Hematopoietic multipotent progenitor cell treated with erythropoietin and hydrocortisone succinate and interleukin-3 and kit ligand, for 15 days (in vitro differentiated cells): ENCODE measurements at places on chromosomes 2 and 18.

- DNase-seq: no peak
These were observed 1300.1 kb upstream of the ACVR2A start for GRCh38 chr2:146544701-146545100.

DNA sequence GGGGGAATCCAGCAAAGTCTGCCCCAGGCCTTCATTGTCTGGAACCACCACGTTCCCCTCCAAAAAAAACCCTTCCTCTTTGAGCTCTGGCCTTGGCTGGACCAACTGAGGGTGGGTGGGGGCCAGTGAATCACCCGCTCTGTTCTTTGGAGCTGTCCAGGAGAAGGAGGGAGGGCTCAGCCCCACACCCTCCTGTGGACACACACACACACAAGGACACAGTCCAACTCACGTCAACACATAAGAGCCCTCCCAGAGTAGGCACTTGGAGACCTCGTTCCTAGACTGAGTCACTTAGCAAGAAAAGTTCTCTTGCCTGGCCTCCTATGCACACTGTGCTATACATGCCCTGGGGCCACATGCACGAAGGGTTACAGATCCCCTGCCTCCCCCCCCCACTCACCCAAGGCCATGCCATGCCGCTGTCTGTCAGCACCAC lies 1.2 kb upstream of the TNS1 start:
- DNase-seq: no peak

DNA sequence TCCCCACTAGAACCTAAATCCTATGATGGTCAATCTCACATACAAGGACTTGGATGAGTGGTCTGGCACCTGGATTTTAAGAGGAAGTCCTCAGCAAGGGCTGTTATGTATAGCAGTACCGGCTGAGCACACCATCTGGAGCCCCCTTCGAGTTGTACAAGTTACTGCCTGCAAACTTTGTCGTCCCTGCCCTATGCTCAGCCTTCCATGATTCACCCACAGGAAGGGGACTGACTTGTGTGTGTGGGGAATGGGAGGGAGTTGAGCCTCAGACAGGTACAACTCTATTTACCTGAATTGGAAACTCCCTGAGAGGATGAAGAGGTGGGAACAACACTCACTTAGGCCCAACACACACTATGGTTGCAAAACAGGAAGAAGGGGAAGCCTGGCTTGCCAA lies 186.6 kb downstream of the MYO5B start:
- no peak for DNase-seq

DNA sequence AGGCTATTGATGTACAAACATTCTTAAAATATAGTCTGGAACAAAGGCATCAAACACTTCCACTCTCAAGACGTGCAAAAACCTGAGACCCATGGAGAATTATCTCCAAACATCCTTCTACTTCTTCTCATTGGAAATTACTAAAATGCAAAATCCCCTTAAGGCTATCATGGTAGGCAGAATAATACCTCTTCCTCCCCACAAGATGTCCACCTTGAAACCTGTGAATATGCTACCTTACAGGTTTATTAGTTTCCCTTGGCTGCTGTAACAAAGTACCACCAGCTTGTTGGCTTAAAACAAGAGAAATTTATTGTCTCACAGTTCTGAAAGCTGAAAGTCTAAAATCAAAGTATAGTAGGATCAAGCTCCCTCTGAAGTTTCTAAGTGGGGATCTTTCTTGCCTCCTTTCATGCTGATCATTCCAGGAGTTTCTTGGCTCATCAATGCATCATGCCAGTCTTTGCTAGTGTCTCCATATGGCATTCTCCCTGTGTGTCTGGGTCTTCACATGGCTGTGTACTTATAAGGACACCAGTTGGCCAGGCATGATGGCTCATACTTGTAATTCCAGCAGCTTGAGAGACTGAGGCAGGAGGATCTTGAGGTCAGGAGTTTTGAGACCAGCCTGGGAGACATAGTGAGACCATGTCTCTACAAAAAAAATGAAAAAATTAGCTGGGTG lies 163.7 kb upstream of the NCK2 start:
- DNase-seq: no peak

DNA sequence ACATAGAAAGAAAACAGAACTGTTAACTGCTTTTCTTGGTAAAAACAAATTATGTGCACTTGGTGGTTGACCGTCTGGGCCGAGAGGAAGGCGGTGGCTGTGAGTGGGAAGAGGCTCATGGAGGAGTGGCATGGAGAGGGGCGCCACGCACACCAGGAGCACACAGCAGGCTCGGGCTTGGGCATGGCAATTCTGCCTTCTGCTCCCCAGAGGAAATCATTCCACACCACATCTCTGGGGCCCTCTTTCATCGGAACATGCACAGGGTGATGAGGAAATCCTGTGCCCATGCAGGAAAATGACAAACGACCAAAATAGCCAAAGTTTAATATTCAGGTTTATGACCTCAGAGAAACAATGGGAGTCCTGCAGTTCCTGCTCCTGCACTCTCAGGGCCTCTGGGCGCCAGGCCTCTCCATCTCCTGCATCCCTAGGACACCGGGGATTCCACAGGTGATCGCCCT lies 26.4 kb downstream of the WDFY1 start:
- no peak for DNase-seq

GRCh38 chr2:18976168-18976961 lies 382.1 kb downstream of the OSR1 start:
- no peak for DNase-seq

GRCh38 chr2:54726940-54727339 lies 3.5 kb downstream of the EML6 start:
- DNase-seq: no peak

DNA sequence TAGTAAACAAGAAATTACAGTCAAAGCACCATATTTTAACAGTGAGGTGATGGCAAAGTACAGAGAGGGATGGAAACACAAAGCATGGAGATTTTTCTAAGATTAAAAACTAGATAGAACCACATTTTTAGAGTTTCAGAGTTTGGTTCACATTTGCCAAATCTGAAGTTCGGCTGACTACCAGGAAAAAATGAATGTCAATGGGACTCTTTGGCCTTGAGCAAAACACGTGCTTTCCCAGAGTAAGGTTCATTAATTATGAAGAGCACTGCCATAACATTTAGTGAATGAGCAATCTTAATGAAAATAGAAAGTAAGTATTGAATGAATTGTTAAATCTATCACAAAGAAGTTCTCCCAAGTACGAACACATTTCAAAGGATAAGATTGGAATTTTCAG lies 571.2 kb upstream of the VRK2 start:
- DNase-seq: no peak

GRCh38 chr2:20540587-20541293 lies 93.9 kb downstream of the RHOB start:
- no peak for DNase-seq

DNA sequence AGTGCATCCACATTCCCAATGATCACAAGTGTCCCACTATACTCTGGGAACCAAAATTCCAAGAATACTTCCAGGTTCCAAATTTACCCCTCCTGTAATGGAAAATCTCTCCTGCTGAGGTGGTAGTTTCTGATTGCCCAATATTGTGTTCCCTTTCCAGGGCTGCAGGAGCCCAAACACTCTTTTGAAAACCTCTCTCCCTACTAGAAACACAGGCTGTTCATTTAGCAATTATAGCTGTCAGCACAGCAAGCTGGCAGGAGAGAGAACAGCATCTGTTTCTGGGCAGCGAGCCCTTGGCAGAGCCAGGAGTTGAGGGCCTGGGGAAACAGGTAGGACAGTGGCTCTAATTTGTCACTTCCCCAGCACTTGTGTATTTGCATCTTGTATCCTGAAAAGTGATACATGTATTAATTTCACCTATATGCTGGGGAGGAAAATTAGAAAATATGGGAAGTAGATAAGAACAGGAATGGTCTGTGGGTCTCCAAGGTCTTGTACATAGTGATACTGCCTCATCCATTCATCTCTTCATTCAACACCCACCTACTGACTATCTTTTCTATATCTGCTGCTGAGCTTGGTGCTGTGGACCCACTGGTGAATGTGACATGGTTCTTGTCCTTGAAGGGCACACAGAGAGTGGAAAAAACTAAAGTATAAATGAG lies 16.9 kb upstream of the PAIP2B start:
- no peak for DNase-seq

- no peak for DNase-seq
These were observed 68.1 kb downstream of the OLA1 start for GRCh38 chr2:174180165-174180724.

DNA sequence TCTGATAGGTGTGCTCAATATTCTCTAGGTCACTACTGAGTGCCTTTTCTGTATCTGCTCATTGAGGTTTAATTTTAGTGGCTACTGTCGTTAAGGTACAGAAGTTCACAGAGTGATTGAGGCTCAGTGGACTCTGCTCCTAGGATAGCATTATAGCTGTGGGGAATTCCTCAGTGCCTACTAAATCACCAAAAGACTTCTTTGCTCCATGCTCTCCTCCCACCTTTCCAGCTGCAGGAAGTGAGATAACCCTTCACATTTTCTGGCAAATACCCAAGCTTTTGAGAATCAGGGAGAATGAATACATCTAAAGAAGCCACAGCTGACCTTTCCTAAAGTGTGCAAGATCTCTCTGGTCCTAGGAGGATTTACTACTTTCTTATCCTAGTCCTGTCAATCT lies 95.2 kb upstream of the FSIP2 start:
- no peak for DNase-seq

- DNase-seq: no peak
These were observed 278.0 kb downstream of the CELF4 start for GRCh38 chr18:37287601-37288000.

GRCh38 chr2:69659349-69659748 lies 15.8 kb upstream of the AAK1 start:
- no peak for DNase-seq

DNA sequence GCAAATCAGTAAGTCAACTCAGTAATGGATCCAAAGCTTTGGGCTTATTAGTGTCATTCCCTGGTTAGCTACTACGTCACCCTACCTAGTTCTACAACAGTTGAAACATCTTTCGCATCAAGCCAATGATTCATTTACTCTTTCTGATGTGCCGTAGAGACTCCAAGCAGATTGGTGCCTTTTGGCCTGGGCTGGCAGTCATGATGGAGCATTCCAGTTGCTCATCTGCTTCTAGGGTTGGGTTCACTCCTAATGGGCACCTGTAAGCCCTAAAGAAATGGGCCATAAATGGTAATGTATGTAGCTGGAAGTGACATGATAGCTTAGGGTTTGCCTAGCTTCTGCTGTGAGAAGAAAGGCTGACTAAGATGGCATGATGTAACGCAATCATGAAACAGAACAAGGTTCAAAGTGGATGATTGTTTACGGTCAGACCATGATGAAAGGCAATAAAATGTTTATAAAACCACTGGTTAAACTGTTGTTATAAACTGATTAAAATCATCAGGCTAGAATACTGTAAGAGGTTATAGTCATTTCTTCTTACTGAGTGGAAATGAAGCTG lies 20.4 kb upstream of the CCL20 start:
- no peak for DNase-seq

DNA sequence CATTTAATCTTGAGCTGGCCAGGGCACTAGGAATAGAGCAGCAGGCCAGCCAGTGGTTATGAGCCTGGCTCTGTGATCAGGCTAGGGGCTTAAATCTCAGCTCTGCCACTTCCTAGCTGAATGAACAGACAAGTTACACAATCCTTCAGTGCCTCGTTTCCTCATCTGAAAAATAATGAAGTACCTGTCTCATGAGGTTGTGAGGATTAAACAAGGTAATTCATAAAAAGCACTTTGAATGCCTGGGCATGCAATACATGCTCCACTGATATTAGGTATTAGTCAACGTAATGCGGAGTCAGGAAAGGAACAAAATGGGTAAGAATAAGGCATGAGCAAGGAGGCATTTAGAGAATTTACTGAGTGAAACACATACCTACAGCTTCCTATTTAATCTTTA lies 100.2 kb downstream of the CCBE1 start:
- no peak for DNase-seq

DNA sequence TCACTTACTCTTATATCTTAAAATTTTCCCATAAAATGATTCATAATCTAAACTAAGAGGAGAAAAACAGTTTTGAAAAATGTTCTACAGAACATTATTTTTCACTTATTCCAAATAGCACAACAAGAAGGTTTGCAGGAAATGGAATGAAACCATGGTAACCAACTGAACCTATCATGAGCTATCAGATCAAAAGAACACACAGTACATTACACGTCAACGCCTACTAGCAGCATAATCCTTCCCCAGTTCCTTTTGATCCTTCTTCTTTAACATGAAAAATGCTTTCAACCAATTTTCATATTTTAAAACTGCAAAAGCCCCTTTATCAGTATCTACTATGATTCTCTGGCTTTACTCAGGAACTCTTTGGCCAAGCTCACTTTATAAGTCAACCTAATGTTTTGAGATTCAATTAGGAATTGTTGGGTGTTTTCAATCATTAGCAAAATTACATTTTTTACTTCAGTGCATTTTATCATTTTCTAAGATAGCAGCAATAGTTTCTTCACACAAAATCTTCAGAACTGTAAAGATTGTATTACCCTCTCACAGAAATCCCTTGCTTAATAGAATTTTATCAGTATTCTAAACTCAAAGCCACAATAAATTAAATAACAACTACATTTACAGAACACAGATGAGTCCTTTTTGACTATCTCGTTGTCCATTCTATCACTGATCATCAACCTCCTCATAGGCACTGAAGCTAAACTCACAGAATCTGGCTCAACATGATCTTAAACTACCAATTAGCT lies 102.5 kb downstream of the CHN1 start:
- no peak for DNase-seq

- DNase-seq: no peak
These were observed 1326.0 kb downstream of the LRP1B start for GRCh38 chr2:140804700-140805260.

GRCh38 chr2:62014102-62014501 lies 108.6 kb downstream of the COMMD1 start:
- DNase-seq: no peak

DNA sequence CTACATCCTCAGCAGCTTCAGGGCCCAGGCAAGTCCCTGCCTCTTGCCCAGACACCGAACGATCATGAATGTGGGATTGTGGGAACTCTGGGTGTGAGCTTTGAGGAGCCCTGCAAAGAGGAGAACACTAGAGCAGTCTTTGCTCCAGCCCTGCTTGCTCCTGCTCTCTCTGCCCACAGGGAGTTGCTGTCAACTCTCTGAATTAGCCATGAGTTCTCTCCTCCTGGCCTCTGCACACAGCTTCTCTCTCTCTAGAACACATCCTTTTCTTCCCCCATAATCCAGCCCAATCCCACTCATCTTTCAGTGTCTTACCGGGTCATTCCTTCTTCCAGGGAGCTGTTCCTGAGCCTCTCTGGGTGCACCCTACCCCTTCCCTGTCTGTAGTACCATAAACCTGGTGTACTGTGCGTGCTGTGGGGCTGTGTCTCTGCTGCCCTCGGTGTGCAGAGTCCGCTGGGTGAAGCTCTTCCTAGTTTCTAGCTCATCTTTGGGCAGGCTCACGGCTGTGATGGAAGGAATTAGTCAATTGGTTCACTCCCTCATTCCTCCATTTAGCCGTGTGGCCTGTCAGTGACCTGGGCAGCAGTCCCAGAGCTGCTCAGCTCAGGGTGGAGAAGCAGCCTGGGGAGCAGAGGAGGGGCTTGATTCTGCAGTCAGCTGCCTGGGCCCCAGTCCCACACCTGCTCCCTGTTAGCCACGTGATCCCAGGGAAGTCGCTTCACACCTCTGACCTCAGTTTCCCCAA lies 132.9 kb upstream of the HDAC4 start:
- DNase-seq: no peak

GRCh38 chr2:112730216-112730615 lies 9.4 kb downstream of the NT5DC4 start:
- DNase-seq: no peak
